LNCaP clone FGC (cell line): ENCODE measurements at places on chromosomes 2 and 18.

DNA sequence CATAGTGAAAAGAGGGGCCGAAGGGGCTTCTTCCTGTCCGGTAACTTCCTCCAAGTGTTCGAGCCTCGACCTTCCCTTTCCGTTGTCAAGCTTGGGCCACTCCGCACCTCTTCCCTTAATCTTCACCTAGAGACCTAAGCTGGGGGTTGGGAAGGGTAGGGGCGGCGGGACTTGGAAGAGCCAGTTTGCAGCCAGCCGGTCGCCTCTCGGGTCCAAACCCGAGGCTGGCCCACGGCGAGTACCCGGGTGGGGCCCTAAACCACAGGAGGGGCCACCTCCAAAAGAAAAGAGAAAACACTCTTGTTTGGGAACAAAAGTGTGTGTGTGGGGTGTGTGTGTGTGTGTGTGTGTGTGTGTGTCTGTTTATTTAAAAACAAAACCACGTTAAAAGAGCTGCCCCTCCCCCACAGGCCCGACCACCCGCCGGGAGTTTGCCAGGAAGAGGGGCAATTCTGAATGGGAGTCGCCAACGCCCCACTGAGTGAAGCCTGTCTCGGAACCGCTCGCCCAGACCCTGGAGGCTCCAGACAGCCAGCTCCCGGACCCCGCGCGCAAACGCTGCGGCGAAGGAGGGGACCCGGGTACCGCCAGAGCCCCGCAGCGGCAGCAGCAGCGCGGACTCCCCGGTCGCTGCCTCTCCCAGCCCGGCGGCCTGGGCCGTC lies 488 bp upstream of the RHOB start:
- no peak for DNase-seq

GRCh38 chr18:1914489-1914888 lies 656.8 kb downstream of the METTL4 start:
- peak; percentile 27 for DNase-seq

GRCh38 chr18:59837586-59837985 lies 62.2 kb upstream of the PMAIP1 start:
- peak; percentile 43 for DNase-seq

DNA sequence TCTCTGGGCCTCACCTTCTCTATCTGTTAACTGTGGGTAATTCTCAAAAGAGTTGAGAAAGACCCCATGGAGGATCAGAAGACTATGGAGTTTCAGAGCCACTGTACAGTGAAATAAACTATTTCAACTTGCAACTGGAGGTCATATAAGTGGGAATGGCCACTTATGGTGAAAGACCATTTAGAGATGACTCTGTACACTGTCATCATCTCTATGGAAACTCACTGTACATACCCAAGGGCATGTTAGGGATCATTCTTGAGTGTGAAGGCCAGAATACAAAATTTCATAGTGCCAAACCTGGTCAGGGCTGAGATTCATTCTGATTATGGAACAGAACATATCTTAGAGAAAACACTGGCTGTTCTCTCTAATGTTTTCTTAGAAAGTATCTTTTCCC lies 149.3 kb downstream of the KLHL14 start:
- DNase-seq, result no peak

DNA sequence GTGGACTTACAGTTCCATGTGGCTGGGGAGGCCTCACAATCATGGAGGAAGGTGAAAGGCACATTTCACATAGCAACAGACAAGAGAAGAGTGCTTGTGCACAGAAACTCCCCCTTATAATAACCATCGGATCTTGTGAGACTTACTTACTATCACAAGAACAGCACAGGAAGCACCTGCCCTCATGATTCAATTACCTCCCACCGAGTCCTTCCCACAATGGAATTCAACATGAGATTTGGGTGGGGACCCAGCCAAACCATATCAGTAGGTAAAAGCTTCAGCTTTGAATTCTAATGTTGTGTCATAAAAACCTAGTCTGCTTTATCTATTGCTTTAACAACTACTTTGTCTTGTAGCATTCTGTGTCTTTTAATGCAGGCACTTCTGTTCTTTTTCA lies 140.4 kb upstream of the PIK3C3 start:
- no peak for DNase-seq

GRCh38 chr2:46297546-46298271 lies 502 bp downstream of the EPAS1 start:
- no peak for DNase-seq

GRCh38 chr2:71878626-71879508 lies 268.8 kb downstream of the CYP26B1 start:
- no peak for DNase-seq

DNA sequence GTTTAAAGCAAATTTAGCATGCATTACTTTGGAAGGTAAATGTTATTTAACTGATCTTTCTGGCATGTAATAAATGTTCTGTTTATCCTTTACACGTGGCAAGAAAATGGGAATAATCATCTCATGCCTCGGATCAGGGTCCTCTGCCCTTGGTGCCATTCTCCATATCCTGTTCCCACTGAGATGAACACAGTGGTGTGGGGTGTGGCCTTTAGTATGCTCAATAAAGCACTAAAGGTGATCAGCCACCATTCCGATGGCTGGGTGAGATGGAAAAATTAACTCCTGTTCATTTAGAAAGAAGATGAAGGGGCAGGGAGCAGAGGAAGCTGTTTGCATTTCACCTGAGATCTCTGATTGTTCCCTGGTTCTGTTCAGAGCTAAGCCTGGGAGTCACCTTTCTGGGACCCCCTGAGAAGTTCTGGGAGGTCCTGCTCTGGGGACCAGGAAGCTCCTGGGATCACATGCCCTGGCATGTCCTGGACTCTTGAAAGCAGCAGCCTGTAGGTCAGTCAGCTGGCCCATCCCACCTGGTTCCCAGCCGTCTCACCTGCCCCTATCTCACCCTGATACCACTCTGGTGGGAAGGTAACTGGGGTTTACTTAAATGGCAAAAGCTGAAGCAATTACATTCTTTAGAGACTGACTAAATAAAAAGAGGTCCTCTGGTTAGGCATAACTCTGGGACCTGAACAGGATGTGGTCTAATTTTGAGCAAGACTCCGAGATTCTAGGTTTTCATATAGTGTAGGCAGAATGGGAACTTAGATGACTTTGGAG lies 288.9 kb upstream of the EPAS1 start:
- DNase-seq, result no peak

- DNase-seq, result no peak
These were observed 12.4 kb upstream of the TAF1B start for GRCh38 chr2:9830685-9831410.

DNA sequence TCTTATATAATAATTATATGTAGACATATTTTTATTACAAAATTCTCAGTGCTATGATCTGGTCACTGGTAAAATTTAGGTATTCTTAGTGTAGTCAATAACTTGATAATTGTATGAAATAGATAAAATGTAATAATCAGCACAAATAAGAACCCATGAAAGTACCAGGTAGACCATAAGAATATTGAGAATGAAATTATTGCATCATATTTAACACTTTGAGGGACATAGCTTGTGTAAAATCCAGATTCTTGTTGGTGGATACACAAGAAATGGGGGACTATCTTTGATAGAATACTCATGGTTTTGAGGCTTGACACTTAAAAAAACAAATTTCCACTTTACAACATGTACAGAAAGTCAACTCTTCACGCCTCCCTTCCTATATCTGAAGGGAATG lies 898.8 kb upstream of the DDX18 start:
- no peak for DNase-seq

DNA sequence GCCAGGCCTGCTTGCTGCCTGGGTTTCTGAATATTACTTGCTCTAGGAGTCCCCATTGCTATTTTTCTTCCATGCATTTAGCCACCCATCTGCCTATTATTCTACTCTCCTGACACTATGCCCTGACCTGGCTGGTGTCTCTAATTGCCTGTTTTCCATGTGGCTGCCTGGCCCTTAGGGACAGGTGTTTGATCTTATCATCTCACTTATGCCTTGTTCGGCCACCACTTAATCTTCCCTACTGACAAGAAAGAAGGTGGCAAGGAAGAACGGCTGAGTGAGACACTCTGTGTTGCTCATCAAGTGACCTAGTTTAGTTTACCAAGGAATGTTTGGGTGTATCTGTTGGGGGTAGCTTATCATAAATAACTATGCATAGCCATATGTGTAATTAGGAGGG lies 50.4 kb upstream of the RAPH1 start:
- DNase-seq, result no peak

DNA sequence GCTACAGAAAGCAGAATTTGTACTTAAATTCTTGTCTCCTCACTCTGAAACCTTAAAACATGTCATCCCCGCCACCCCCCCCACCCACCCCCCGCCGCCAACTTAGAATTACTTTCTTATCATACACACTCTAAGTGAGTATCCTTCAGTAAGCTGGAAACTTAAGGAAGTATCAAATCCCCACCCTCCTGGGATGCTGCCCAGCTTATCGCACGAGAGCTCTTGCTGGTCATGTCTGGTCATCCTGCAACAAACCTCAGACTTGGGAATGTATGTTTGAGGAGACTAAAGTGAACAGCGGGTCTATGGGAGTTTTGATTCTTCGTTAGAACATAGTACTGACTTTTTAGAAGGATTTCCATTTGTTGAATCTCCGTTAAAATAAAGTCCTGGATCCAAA lies 203.3 kb downstream of the PTGR3 start:
- no peak for DNase-seq

DNA sequence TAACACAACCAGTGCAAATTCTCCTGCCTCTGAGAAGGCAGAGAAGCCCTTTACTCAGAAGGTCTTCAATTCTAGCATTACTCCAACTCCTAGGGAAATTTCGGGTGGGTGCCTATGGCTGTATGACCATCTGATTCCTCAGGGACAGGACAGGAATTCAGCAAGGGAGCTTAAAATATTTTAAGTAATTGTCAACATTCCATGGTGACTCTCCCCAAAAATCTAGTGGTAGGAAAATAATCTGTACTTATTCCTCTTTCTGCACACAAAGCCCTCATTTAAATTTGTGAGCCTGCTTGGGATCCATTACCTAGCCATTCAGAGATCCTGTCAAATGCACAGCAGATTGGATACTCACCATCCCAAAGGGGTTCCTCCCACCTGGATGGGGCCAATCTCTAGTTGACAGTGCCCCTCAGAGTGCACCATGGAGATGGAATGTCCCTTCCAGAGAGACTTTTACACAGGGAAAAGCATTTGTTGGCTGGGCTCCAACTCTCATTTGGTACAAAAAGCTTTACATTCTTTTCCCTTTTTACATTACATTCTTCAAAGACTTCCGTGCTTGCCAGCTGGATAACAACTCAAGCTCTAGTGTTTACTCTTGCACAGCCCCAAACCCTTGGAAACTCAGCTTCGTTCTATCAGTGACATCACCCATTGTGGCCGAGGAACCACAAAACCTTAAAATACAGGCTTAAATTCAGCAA lies 3.1 kb upstream of the TMEM150A start:
- no peak for DNase-seq

DNA sequence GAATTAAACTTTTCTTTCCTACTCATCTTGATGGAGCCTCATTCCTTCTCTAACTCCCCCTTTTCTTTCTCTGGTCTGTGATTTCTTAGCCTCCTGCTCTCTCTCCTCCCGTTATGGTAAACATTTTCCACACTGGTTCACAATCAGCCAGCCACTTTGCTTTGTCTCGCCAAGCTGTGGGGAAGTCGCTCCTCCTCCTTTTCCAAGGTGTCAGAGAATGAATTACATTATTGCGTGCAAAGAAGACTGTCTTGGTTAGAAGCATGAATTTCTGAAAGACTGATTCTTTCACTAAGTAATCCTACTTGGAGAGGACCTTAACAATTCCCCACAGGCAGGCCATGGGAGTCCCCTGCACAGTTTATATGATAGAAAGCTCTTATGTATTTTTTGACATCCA lies 46.1 kb downstream of the RASGRP3 start:
- DNase-seq, result no peak

DNA sequence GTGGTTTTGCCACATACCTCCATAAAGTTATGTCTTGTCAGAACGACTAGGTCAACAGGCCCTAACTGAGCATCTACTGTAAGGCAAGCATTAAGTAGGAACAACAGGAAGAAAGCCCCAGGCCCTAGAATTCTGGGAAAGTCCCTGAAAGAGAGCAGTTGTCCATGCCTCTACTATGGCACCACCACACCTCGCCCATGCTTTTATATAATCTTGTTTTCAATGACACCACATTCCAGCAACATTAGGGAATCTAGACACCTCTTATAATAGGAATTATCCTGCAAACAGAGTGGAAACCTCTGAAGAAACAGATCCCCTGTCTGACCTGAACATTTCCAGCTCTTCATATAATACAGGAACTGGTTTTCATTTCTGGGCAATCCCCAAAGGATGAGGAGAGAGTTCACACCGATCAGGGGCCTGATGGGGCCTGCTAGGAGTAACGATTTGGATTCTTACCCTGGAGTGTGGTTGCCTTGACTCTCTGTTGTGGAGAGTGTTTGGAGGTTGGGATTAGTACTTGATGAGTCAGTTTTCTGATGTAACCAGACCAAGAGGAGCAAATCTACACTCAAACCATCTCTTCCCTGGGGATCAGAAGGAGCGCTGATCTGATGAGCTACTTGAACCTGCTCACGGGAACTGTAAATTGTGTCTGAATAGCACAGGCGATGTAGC lies 31.9 kb upstream of the CEP68 start:
- DNase-seq, result no peak

GRCh38 chr2:138012082-138012481 lies 47.8 kb downstream of the HNMT start:
- DNase-seq, result no peak

DNA sequence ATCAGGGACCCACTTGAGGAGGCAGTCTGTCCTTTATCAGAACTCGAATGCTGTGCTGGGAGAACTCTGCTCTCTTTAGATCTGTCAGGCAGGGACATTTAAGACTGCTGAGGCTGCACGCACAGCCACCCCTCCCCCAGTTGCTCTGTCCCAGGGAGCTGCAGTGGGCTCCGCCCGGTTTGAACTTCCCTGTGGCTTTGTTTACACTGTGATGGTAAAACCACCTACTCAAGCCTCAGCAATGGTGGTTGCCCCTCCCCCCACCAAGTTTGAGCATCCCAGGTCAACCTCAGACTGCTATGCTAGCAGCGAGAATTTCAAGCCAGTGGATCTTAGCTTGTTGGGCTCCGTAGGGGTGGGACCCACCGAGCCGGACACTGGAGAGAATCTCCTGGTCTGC lies 11.8 kb upstream of the LHCGR start:
- no peak for DNase-seq

DNA sequence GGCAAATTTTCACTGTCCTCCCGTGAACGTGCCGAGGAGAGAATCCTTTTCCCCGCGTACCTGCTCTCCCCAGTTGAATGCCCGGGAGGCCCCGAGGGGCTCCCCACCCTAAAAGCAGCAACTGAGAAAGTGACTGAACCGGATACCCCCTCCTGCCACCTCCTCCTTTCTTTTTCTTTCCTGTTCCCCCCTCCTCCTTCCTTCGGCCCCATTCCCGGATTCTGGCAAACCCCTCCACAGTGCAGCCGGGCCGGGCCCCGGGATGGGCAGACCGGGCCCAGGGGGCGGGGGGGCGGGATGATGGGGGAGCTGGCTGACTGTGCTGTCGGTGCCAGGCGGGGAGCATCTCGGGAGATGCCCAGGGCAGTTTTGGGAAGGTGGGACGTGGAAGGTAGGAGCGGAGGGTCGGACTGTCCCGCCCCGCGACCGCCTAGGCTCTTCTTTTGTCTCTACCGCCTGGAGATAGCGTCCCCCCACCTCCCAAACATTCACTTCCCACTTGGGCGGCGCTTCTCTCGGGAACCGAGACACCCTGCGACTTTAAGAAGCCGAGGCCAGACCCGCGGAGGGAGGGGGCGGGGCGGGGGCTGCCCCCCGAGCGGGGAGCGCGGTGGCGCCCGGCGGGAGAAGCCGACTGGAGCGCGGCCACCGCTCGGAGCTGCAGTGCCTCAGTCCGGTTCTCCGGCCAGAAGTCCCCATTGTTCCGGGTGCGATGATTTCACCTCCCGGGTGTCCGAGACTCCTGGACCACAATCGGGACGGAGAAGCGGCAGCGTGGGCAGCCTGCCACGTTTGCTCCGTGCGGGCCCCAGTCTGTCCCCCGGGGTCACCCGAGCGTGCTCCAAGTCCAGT lies 8.2 kb downstream of the DLX2 start:
- DNase-seq, result no peak

- DNase-seq, result no peak
These were observed 10.6 kb upstream of the ZNF516 start for GRCh38 chr18:76505614-76506013.
